HepG2 (cell line): ENCODE measurements at places on chromosomes 12 and 14.
A peak's percentile ranks its signal among the peaks of the same experiment; 100 is the strongest.

DNA sequence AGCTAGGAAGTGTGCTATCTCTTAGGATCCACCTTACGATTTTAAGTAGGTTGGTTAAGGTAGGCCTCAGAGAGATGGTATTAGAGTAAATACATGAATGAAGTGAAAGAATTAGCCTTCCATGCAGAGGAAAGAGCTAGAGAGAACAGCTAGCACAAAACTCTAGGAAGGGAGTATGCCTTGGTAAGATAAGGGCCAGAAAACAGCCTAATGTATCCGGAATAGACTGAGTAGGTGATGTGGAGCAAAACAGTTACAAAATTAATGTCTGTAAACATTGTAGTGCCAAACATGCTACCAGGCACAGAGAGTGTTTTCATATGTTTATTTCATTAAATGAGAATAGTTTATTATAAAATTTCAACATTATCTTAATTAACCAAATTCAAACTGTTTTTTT, 315.1 kb downstream of the SOX5 start:
- DNase-seq, result no peak

- peak; percentile 77 for DNase-seq
Measured at GRCh38 chr12:56877195-56878009, 56.8 kb downstream of the SDR9C7 start.

GRCh38 chr12:129665414-129665813, 238.4 kb downstream of the TMEM132D start:
- DNase-seq, result no peak

DNA sequence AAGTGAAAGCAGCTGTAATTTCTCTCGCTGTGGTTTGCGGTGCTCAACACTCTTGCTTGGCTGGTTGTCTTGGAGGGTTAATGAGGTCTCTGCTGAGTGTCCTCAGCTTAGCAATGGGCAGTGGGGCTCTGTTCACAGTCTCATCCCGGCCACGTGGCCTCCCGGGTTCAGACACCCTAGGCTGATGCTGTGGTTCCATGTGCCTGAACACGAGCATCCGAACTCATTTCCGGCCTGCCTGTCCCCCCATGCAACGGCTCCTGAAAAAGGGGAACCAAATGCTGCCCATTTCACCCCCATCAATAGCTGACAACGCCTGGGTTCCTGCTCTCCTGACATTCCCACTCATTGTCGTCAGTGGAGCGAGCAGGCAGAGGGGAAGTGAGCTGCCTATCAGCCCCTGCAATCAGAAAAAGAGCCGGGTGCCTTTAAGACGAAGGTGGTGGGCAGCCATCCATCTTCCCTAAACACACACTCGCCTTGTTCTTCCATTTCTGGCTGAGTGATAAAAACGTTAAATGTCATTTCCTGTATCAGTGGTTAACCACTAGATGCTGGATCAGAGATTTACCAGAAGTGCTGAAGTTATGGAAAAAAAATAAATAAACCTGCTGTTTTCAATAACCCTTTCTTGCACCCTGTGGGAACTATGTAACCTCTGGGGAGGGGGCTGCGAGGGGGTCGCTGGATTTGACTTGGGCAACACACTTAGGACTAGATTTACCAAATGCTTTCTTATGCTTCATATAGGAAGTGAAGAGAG, 60.3 kb upstream of the BCL2L14 start:
- no peak for DNase-seq

DNA sequence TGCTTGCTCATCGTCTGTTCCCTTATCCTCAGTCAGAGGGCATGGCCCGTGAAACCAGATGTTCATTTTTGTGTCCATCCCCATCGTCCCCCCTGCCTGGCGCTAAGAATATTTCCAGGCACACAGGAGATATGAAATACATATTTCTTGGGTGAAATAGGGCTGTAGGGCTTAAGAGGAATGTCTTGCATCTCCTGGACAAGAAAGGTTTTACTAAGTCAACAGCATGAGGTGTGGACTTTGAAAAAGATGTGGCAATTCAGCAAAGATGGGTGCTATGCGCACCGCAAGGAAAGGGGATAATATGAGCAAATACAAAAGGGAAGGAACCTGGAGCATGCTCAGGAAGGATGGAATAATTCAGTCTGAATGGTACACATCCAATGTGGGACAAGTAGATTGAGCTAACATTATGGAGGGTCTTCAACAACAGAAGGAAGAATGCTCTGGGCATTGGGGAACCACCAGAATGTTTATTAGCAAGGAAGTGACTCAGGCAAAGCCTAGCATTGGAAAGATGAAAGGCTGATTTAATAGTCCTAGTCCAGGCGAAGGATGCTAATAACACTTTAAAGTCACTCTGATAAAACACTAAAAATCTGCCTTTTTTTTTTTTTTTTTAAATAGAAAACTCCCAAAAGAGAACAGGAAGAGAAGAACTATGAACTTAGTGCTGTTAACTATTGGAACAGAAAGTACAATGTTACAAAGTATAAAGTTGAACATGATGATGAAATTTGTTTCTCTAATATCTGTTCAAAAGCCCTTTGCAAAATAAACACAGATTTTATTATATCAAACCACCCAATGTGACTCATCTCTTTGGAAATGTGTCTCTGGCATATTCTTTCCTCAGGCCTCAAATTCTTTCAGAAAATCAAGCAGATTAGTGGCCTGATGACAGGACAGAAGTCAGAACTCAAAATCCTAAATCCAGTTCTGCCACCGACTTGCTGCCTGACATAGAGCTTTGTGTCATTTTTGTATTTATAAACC, 449.5 kb downstream of the BCAT1 start:
- no peak for DNase-seq

DNA sequence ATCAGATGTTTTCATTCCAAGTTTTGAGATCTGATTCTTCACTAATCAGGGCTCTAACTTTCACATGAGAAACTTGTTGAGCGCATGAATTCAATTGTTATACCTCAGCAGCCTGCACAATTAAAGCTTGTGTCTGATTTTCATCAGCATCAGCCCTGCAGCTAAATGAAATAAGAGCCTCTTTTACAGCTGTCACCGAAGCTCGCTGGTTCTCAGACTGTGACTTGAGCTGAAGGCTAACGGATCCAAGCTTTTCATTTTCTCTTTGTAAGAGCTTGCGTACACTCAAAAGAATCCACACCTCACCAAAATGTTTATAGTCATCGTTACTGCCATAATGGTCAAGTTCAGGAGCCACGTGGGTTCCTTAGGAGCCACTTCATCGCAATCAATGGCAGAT, 65.5 kb upstream of the BEGAIN start:
- DNase-seq, result no peak

GRCh38 chr14:76322594-76323220, 53.2 kb upstream of the ESRRB start:
- no peak for DNase-seq

- no peak for DNase-seq
Measured at GRCh38 chr14:55588259-55588699, 8.3 kb downstream of the KTN1 start.

- DNase-seq, result no peak
Measured at GRCh38 chr12:5453466-5453865, 21.6 kb downstream of the NTF3 start.

- no peak for DNase-seq
Measured at GRCh38 chr14:104451474-104451873, 128.1 kb upstream of the C14orf180 start.

DNA sequence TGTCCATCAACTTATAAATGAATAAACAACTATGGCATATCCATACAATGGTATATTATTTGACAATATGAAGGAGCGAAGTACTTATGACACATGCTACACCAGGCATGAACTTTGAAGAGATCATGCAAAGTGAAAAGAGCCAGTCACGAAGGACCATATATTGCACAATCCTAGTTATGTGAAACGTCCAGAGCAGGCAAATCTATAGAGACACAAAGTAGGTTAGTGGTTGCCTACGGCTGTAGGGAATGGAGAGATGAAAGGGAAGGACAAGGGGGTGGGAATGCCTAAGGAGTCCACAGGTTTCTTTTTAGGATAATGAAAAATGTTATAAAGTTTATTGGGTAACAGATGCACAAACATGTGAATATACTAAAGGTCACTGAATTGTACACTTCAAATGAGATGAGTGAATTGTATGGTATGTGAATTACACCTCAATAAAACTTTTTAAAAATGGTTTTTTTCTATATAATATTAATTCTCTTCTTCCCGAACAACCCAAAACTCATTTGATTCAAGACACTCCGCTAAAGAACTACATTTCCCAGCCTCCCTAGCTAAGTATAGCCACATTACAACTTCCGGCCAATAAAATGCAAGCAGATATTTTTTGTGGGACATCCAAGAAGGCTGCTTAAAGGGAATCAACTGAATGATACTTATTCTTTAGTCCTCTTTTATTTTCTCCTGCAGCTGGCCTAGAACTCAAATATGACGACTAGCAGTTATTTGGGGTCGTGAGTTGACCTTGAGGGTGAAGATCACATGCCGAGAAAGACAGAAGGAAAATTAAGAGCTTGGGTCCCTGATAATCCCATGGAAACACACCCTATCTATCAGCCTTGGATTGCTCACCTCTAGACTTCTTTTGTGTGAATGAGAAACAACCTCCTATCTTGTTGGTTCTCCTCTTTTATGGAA, 187.2 kb downstream of the TTC8 start:
- no peak for DNase-seq

GRCh38 chr14:76867516-76868453, 41.6 kb downstream of the LRRC74A start:
- no peak for DNase-seq

- no peak for DNase-seq
Measured at GRCh38 chr14:61050417-61050816, 69.4 kb downstream of the SLC38A6 start.

DNA sequence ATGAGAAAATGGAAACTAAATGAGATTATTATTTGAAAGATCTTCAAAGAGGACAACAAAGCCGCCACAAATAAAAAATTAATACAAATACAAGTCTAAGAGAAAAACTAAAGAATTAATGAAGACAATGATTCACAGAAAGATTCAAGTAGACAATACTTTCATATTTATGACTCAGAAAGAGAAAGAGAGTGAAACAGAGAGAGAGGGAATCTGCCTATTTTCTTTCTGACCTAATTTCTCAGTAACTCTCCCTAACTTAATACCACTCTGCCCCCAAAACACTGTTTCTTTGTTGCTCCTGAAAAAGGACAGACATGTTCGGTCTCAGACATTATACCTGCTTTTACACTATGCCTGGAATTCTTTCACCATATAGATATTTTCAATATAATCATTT, 259.1 kb downstream of the SLC6A15 start:
- DNase-seq, result no peak

- no peak for DNase-seq
Measured at GRCh38 chr12:31562594-31563328, 28.2 kb downstream of the DENND5B start.

- DNase-seq, result peak; percentile 67
Measured at GRCh38 chr12:12216349-12217017, 50.4 kb downstream of the LRP6 start.

DNA sequence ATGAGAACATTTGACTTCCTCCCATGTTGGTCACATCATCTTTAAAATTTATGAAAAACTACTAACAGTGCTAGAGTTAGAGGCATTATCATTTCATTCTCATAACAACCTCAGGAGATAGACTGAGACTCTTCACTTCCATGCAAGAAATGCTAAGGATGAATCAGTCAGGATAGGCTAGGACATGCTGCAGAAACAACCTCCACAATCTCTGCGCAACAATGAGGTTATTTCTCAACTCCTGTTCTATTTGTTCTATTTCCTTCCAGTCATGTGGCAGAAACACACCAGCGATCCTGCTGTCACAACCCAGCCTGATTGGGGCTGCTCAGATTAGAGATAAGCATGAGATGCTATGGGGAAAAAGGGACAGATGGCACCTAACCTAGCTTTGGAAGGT, 49.0 kb upstream of the TMEM263 start:
- no peak for DNase-seq

DNA sequence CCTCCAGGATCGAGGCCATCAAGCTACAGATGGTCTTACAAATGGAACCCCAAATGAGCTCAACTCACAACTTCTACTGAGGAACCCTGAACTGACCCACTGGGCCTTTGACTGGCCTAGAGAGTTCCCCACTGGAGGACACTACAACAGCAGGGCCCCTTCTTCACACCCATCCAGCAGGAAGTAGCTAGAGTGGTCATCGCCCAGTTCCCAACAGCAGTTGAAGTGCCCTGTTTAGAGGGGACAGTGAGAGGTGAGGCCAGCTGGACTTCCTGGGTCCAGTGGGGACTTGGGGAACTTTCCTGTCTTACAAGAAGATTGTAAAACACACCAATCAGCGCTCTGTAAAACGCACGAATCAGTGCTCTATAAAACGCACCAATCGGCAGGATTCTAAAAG, 247.9 kb upstream of the BTG1 start:
- DNase-seq, result no peak

DNA sequence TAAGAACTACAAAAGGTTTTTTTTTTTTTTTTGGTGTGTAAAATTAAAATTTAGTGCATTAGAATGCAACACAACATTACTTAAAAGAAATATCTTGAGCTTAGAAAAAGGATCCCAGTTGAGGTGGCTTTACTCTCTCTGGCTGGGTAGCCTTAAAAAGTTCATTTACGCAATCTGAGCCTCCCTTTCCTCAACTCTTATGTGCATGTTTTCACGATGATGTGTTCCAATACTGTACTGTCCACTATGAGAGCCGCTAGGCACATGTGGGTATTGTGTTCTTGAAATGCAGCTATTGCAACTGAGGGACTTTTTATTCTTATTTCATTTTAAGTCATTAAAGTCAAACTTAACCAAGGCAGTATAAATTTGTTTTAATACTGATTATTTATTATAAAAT, 460.9 kb upstream of the SYT1 start:
- no peak for DNase-seq

- DNase-seq, result peak; percentile 32
Measured at GRCh38 chr12:106757623-106758348, 16.7 kb upstream of the RIC8B start.

DNA sequence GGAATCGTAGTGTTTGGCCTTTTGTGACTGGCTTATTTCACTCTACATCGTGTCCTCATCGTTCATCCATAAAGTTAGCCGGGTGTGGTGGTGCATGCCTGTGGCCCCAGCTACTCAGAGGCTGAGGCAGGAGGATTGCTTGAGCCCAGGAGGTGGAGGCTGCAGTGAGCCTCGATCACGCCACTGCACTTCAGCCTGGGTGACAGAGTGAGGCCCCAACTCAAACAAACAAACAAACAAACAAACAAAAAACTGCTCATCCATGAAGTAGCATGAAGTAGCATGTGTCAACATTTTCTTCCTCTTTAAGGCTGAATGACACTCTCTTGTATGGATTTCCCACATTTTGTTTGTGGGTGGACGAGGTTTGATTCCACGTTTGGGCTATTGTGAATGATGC, 44.0 kb upstream of the MEG3 start:
- no peak for DNase-seq

DNA sequence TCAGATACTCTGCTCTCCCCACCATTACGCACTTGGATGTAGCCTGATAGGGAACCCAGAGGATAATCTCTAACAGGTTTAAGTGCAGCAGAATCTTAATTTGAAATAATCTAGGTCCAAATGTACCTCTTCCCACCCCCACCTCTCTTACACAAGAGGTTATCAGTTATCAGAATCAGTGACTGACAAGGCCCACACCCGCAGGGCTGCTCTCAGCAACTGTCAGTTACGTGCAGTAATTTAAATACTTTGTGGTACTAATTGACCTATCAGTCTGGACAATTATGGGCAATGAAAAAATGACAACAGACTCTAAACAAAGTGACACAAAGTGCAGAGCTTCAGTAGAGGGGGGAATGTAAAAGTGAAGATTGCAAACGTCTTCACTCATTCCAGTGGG, 74.0 kb downstream of the CLIP1 start:
- no peak for DNase-seq

GRCh38 chr12:64480148-64480547, 28.2 kb downstream of the TBK1 start:
- DNase-seq, result no peak

GRCh38 chr12:70359458-70360197, 6.5 kb upstream of the KCNMB4 start:
- DNase-seq, result no peak
